Esophagus mucosa (tissue), 1 donor: ENCODE measurements at places on chromosomes 3 and 15.

- ATAC-seq, result no peak
Observed at GRCh38 chr15:64903326-64903950, 8.3 kb upstream of the ANKDD1A start.

DNA sequence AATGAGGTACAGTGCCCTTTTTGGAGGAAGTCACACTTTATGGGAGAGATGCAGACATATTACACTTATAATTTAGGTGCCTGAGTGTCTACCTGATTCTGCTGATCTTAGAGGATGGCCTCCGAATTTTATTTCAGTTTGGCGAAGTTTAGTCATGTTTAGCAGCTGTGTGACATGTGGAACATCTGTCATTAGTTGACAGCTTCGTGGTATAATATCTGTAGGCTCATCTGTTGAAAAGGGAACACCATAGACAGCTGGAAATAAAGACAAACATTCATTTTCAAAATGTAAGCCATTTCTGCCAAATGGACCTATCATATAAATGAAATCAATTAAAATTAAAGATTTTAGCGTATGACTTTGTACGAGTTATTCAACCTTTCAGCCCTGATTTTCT is 165.4 kb downstream of the CFAP20DC start:
- ATAC-seq, result no peak

DNA sequence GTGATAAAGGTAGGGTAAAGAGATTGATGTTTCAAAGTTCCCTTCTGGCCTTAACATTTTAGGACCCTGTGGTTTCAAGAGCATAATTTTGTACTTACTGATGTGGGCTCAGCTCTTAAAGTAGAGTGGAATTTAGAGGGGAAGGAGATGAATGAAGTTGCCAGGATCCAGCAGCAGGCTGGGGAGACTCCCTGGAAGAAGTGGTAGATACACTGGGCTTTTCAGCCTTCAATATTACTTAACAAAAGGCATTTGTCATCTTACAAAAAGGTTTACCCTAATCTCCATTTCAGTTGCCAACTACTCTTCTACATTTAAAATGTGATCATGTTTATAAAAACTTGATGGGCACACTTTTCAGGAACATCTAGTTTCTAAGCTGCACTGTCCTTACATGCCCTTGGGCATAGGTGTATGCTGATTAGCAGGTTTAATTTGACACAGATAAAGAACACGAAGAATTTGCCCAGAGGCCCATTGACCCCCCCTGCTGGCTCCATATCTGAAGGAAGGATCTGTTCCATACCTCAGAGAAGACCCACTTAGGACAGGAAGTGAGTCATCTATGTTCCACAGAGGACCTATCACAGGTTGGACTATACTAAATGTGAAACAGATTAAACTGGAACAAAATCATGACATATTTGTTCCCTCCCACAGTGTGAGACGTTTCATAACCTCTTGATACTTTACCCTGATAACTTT is 93.0 kb upstream of the LPP start:
- ATAC-seq, result peak; percentile 86

- peak; percentile 78 for ATAC-seq
Observed at GRCh38 chr3:184234224-184234623, 4.8 kb downstream of the VWA5B2 start.

DNA sequence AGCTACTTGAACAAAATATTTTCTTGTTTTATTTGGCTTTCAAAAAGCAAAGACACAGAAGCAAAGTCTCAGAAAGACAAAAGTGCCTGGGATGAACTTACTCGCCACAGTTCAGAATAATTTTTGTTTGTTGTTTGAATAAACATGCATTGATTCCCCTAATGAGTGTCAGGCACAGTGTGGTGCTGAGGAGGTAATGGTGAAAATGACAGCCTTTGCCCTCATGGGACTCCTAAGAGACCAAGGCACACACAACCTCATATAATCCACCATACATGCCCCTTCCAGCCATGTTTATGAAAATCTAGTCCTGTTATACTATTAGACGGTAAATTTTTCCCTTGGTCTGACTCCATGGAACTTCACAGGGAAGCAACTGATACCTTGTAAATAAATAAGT is 2.5 kb downstream of the GOLIM4 start:
- ATAC-seq, result no peak

DNA sequence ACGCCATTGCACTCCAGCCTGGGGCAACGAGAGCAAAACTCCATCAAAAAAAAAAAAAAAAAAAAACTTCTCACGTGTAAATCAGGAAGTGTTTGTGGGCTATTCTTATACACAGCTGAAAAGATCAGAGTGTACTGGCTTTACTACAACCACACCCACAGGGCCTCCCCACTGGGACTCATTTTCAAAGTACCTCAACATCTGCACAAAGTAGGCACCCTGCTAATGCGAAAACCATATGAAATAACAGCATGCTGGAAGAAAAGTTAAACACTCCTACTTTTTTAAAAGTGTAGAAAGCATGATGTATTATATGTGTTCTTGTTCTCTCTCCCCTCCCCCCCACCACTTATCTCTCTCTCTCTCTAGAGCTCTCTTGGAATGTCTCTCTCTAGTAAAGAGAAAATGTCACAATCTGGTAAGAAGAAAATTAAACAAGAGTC is 11.1 kb downstream of the UACA start:
- peak; percentile 44 for ATAC-seq

DNA sequence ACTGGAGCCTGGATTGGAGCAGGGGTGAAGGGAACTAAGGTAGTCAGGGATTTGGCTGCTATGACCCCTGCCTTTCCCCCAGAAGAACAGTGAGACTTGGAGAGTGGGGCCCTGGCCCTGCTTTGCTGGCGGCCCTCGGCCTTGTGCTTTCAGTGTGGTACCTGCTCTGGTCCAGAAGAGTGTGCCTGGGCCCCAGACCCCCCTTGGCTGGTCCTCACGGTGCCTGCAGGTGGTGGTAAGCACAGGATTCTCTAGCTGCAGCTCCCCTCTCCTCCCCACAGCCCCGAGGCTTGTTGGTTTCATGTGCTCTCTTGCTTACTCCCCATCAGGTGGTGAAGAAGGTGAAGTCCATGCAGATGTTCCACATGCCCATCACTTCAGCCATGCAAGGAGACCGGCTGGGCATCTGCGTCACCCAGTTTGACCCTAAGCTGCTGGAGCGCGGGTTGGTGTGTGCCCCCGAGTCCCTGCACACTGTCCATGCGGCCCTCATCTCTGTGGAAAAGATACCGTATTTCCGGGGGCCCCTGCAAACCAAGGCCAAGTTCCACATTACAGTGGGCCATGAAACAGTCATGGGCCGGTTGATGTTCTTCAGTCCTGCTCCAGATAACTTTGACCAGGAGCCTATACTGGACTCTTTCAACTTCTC is 125.7 kb downstream of the DNAJB8 start:
- ATAC-seq, result no peak

- peak; percentile 71 for ATAC-seq
Observed at GRCh38 chr15:81106560-81106959, 27.5 kb upstream of the CFAP161 start.

DNA sequence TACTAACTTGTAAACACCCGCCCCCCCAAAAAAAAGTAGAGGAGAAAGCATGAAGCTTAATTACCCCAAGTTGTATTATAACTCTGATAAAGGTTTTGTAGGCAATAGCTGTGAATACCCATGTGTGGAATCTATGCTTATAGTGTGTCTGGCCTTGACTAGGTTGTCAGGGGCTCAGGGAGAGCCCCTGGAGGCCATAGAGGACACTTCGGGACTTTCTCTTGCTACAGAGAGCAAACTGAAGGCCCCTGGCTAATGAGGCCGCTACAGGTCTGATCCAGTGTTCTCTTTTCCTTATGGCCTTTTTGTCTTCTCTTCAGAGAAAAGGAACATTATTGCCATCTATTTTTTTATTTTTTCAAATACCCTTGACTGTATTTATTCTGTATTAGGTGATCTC is 19.1 kb upstream of the SCAANT1 start:
- no peak for ATAC-seq

DNA sequence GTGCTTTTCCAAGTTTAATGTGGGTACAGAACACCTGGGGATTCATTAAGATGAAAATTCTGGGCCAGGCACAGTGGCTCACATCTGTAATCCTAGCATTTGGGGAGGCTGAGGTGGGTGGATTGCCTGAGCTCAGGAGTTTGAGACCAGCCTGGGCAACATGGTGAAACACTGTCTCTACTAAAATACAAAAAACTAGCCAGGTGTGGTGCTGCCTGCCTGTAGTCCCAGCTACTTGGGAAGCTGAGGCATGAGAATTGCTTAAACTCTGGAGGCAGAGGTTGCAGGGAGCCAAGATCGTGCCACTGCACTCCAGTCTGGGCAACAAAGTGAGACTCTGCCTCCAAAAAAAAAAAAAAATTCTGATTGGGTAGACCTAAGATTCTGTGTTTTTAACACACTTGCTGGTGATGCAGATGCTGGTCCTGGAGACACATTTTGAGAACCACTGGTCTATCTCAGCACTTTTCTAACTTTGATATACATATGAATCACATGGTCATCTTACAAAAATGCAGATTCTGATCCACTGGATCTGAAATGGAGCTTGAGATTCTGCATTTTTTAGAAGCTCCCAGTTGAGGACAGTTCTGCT is 223.8 kb upstream of the SATB1 start:
- ATAC-seq, result no peak

DNA sequence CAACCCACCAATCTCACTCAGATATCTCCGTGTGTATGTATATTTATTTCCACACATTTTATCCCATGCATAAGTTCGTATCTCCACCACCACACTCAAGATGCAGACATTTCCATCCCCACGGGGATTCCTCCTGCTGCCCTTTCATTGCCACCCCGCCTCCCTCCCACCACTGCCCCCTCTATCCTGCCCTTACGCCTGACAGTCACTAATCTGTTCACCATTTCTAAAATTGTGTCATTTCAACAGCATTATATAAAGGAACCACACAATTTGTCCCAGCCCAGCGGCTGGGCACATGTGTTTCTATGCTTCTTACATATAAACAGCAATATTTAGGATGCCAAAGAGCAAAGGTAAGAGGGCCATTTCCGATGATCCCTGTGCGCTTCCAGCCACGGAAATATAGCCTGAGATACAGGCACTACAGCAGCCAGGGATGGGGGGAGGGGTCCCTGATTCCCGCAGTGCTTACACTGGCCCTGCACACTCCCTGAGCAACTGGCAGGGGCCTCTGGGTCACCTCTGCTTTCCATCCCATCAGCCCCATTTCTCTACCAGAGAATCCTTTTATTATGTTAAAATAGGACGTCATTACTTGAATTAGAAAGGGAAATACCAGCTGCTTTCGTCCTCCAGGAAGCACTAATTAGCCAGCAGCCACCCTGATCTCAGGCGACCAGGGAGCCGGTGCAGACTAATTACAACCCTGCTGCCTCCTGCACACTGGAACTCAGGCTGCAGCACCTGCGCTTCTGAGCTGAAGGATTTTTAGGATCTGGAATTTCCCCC is 372.0 kb upstream of the ATP10A start:
- no peak for ATAC-seq

- ATAC-seq, result no peak
Observed at GRCh38 chr3:42752441-42752840, 20.6 kb downstream of the CCDC13 start.

DNA sequence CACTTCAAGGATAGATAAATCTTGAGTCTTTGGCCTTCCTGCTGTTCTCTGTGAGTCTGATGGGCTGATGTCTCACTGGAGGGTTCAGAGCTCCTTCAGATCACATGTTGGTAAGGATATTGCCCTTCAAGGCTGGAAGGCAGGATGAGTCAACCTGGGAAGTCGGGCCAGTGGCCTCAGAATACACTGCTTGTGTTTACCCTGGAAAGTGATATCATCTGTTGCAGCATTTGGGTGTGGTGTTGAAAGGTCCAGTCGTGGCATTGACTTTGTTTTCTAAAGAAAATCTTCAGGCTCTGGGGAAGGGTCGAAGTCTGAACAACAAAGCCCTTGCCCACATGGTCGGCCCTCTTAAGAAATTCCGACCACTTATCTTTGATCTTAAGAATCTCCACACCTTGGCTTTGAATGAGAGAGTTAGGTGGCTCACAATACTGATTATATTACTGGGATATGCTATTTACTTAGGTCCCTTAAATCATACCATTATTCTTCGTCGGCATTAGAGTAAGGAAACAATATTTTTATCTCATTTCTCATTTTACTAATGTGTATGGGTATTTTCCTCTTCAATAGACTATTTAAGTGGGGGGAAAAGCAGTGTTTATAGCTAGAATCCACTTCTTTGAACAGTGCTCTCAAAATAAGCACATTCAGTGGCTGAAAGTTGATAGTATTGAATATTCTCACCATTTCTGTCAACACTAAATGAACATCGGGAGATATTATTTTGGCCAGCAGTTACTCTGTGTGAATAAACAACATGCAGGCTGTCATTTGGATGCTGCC is 303.9 kb upstream of the RASGRP1 start:
- peak; percentile 35 for ATAC-seq
